ENCODE measurements at places on chromosomes 1 and 21.

DNA sequence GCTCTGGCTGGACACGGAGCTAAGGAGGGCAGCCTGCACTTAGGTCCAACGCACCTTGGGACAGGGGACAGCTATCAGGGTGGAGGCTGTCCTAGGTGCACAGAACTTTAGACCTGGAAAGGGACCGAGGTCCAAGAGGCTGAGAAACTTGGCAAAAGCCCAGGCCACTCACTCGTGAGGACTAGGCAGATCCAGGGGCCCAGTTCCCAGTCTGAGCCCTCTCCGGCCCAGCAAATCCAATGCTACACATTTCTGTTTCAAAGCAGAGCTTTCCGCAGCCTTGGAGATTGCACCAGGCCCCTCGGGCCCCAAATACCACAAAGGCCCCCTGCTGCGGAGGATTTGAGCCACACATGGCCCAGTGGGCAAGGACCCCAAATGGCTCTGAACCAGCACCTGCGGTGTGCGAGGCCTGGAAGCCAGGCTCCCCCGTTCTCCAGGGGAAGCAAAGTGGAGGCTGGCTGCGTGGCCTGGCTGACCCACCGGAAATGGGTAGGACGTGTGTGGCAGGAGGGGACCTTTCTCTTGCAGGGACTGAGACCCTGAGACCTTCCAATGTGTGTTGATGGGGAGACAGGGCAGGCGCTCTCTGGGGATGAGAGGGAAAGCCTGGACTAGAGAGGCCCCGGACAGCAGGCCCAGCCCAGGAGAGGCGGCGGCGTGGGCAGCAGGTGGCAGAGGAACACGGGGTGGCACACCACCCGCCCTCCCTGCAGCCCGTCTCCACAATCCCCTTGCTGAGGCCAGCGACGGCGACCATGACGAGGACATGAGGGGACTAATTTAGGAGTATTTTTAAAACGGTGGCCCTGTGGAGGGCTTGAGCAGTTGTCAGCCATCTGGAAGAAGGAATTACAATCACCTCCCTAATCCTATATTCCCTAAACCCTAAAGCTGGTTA is 118.7 kb downstream of the CASZ1 start:
- DNase-seq = no peak

DNA sequence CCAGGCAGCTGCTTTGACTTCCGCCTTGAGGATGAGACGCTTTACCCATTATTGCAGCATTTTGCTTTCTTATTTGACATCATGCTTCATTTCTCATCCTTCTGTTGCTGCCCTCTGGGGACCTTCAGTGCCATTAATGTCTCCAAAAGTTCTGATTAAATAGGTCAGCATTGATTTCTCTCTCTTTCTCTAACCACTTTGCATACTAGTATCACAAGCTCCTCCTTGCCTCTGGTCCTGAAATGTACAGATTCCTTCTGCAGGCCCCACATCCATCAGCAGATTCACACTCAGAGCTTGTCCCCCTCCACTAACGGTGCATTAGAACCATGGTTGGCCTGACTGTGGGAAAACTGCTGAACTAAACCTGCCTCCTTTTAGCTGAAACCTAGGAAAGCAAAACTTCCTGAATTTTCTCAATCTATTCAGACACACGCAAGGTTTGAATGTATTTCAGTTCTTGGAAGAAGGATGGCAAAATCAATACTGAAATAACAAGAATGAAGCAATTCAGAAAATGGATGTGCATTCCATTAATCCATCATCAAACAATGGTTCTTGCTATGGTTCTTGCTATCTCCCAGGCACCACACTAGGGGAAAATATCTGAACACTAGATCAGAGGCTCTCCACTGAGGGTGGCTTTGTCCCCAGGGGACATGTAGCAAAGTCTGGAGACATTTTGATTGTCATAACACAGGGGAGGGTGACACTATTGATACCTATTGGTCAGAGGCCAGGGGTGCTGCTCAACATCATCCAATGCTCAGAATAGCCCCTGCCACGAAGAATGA is 154.5 kb downstream of the PCP4 start:
- no peak for DNase-seq

DNA sequence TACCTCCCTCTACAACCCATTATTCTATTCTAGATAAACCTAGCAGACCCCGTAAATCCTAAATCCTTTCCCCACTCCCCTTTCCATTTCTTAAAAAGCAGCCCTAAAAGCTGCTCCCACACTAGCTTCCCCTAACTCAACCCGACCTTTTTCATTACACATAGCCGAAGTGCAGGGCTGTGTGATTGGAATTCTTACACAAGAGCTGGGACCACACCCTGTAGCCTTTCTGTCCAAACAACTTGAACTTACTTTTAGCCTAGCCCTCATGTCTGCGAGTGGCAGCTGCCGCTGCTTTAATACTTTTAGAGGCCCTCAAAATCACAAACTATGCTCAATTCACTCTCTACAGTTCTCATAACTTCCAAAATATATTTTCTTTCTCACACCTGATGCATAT is 19.6 kb upstream of the PDPN start:
- DNase-seq = no peak

DNA sequence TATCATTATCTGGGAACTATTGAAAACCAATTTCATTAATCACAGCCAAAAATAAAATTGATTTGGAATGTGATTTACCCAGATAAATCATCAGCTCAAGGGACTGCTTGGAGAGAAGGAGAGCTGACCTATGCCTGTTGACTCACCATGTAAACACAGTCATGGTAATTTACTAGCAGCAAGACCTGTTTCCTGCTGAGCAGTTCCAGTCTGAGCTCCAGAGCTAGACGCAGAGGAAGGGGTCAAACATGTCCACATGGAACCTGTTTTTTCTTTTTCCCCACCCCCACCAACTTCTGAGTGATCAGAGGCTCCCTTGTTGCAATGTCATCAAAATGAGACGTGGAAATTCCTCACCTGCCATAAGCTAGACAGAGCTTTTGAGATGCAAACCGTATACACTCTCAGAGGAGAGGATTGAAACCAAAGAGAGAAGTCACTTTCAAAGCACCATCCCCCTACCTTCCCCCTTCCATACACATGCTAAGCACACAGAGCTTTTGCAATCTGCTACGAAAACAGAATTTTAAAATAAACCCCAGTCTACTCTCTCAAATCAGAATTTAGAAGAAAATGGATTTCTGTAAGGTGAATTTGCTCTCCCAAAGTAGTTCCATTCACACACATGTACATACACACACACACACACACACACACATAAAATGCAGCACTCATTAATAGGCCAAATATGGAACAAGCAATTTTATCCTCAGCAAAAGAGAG is 55.9 kb upstream of the PTGFRN start:
- DNase-seq = no peak

GRCh38 chr1:171884475-171884874 is 43.2 kb downstream of the DNM3 start:
- DNase-seq = no peak

DNA sequence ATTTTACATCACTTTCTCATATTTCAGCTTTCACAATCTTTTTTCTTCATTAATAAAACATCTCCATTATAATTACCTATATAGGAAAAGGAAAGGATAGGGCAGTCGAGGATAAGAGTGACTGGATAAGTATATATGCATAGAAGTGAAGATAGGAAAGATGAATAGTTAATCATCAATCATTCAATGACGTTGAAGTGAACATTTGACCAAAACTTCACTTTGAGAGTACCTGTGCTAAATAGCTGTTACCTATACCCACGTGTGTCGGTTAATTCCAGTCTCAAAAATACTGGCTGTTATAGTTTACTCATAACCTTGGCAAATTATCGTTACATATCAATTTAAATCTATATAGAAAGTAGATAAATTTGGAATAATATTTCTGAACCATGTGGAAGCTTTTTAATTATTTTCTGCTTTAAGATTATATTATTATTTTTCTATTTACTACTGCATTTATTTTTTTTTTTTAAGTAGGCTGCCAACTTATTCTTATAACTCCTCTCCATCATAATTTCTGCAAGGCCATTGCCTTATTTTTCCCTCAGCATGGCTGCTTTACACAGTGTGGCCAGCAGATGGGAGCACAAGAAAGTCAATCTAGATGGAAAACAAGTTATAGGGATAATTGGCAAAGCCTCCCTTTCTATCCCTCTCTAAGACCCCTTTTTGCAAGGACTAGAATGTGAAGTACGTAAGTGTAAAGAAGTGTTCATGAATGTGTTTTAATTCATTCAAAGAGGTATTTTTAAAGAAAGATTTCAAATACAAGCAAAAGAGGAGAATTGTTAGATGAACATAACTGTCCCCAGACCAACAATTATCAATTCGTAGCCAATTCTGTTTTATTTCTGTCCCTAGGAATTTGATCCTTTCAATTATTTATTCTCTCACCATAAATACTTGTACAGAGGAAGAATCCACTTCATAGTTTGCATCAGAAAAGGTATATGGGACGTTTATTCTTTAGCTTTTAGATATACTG is 290.4 kb downstream of the KCNT2 start:
- no peak for DNase-seq

DNA sequence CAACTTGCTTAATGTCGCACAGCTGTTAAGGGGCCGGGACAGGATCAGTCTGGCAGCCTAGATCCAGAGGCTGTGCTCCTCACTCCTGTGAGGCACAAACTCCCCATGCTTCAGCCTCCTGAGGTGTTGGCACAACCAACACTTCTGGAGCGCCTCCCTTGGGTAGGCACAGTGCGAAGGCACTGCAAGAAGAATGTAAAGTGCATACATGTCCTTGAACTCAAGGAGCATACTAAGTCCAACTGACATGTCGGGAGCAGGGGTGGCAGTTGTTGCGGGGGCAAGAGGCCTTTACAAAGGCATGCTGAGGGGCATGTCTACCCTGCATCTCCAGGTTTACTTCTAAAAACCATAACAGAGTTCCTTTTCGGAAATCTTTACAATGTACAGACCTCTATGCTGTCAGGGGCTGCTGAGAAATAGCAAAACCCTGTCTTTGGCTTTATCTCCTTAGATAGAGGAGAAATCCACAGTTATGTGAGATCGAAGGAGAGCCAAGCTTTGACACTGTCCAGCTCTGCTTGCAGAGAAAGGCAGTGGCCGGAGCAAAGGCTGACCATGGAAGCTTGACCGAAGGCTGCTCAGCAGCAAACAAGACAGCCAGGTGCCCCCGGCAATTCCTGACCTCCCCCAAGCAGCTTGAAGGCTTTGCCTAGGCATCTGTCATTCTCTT is 93.9 kb downstream of the CDC7 start:
- DNase-seq = no peak

DNA sequence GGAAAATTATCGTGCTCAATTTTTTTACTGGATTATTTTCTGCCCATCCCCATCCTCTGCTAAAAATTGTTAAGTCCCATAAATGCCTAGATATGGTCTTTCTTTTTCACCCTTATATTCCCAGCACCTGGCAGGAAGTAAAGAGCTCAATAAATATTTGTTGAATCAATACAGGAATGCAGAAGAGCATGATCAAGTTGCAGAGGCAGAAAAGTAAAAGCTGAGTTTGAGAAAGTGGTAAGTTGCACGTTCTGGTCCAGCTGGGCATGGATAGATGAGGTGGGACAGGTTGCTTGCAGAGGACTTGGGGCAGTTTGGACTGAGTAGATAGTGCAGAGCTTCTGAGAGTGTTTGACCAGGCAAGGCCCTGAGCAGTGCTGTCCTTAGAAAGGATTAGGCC is 40.1 kb downstream of the ZNF281 start:
- DNase-seq = no peak

Measured in activated CD4-positive, alpha-beta T cell treated with anti-CD3 and anti-CD28 coated beads for 24 hours (primary cell).